ENCODE measurements at places on chromosomes 7 and 10.

DNA sequence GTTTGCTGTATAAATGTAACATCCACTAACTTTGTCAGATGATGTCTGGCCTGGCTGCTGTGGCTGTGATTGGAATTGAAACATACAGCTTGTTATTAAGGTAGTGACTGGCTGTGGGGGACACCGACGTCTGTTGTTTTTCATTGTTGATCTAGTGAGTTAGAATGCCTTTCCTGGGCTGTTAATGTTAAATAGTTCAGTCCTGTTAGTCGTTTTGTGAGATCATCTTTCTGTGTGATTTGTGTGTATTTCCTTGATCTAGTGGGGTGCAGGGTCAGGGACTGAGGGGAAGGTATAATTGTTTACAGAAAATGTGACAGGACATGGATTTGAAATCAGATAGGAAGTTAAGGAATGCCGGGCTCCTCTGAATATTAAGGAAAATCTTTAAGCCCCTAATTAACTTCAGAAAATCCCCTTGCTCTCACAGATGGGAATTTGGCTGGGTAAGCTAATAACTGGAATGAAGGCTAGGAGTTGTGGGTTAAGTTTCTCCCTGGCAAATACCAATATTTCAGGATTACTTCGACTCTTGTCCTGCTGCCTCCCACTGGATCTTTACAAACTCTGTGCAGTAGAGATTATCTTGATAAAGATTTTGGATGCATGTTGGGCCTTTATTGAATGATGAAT is 163.1 kb downstream of the AUTS2 start:
- DNase-seq: no peak

- peak; percentile 92 for DNase-seq
Measured at GRCh38 chr10:95601116-95601719, 40.0 kb upstream of the SORBS1 start.

DNA sequence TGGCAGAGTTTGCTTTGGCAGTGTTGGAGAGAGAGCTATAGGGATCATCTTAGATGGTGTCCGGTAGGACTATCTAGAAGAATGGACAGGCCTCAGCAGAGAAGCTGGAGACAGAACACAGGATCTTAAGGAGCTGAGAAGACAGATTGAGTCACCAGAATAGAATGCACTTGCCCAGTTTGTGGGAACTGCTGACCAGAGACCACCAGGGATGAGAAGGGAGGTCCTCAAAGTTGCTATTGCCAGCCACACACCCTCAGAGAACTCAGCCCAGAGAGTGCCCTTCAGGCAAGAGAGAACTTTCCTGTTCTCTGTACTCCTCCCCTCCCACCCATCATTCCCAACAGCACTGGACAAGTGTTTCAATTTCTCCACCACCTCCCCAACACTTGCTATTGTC is 25.3 kb upstream of the GALNT11 start:
- no peak for DNase-seq

DNA sequence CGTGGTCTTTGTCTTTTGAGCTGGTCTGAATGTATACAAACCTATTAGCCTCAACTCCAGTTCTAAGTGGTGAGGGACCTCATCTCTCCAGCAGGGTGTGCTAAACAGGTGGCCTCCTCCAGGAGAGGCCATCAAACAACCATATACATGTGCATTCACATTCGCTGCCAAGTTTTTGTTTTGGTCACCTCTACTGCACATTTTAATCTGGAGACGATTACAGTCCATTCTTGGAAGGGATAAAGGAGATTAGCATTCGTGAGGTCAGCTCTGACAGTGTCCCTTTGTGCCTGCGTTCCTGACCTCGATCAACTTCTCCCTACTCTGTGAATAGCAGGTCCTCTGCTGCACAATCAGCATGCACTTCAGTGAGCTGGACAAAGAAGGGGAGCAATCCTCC is 60.8 kb downstream of the RHOBTB1 start:
- DNase-seq: peak; percentile 4

DNA sequence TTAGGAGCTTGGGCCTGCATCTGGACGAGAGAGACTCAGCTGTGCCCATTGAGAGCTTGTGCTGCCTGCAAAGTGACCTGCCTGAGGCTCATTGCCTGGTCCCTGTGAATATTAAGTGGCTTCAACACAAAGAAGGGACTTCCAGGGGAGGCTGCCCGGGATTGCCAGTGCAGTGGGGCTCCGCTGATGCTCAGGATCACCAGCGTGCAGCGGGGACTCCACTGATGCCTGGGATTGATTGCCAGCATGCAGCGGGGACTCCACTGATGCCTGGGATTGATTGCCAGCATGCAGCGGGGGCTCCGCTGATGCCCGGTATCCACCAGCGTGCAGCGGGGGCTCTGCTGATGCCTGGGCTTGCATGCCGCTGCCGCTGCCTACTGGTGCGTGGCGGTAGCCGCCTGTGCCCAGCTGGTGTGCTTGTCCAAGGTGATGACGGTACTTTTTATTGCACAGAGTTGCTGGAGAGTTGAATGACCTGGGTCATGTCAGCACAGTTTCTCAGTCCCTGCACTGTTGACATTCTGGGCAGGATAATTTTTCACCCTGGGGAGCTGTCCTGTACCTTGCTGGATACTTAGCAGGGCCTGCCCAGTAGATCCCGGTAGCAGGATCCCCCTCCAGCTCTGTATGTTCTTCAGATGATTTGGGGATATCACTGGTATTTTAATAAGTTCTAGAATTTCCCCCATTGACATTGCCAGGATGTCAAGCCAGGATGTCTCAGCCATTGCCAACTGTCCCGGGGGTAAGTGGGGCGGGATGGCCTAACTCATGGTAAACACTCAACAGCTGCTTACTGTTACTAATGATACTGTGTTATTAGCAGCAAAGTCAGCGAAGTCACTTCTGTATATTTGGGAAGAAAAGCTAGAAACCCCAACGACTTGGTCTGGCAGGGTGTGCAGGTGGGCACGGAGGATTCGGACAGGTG is 13.0 kb downstream of the DOCK1 start:
- DNase-seq: no peak

GRCh38 chr10:30207485-30208052 is 141.5 kb downstream of the MTPAP start:
- DNase-seq: peak; percentile 52

GRCh38 chr7:468681-469562 is 50.7 kb downstream of the PDGFA start:
- no peak for DNase-seq

GRCh38 chr7:50631639-50632038 is 66.4 kb upstream of the DDC start:
- no peak for DNase-seq

DNA sequence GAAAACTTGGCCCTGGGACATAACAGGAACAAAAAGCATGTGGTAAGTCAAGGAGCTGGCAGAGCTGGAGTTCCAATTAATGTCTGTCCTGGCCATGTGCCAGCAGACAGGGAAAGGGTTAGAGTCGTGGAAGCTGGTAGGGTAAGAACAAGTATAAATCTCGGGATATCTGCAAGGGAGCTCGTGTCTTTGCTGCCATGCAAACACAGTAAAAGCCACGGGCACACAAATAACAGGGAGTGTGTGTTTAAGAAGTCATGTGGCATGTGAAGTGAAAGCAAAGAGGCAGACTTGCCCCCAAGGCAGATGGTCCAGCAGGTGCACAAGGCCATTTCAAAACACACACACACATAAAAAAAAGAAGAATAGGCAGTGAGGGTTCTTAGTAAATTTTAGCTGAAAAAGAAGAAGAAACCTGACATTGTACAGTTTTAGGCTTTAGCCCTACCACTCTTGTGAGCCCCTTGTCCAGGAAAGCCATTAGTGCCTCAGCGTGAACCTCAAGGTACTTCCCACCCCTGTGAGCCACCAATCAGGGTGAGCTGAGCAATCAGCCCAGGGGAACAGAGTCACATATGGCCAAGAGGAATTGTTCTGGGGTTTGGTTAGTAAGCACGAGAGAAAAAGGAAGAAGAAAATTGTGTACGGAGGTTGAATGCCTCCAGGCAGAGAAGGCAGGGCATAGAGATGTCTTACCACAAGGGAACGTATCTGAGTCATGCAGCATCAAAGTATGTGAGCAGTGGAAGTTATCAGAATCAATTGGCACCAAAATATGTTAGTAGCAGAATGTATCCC is 32.8 kb upstream of the ARHGAP12 start:
- DNase-seq: peak; percentile 74

GRCh38 chr10:8510471-8510870 is 456.0 kb downstream of the GATA3 start:
- no peak for DNase-seq

DNA sequence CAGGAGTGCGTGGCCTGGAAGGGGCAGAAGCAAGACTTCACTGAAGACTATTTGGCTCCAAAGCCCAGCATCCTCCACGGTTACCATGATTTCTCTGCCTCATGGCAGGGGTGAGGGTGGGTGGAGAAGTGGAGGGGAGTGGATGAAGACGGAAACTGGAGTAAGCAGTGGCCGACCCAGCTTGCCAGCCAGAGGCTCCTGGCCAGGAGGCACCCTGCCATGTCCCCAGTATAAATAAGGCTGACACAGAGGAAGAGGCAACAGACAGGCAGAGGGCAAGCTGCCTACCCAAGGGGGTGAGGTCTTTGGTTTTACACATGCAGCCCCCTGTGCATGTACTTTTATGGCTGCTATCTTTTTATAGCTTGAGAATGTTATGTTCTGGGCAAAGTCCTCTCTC is 102.6 kb upstream of the TBX20 start:
- DNase-seq: no peak

- no peak for DNase-seq
Measured at GRCh38 chr7:30744075-30744417, 7.9 kb upstream of the INMT start.

- DNase-seq: no peak
Measured at GRCh38 chr7:156753630-156754029, 113.1 kb downstream of the RNF32 start.

GRCh38 chr10:9296190-9296589 is 1241.7 kb downstream of the GATA3 start:
- peak; percentile 12 for DNase-seq

GRCh38 chr10:59682986-59683937 is 26.4 kb downstream of the SLC16A9 start:
- no peak for DNase-seq
